ENCODE measurements at places on chromosomes 11 and 22.
A peak's percentile ranks its signal among the peaks of the same experiment; 100 is the strongest.

- DNase-seq, result no peak
These were observed 493 bp upstream of the CYTH4 start for GRCh38 chr22:37281646-37282384.

GRCh38 chr11:93031386-93031785 is 61.9 kb downstream of the MTNR1B start:
- no peak for DNase-seq

DNA sequence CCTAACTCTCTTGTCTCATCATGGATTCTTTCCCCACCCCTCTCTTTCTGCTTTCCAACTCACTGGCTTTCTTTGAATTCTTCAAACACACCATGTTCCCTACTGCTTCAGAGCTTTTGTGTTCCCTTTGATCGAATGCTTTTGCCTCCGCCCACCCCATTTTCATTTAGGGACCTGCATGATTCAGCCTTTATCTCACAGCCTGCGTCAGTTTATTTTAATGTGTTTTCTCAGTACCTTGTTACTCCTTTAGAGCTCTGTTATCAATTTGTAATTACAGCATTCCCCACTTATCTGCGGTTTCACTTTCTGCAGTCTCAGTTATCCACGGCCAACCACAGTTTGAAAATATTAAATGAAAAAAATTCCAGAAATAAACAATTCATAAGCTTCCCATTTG is 451.3 kb downstream of the METTL15 start:
- no peak for DNase-seq

GRCh38 chr22:27223317-27224177 is 566.2 kb downstream of the MIAT start:
- peak; percentile 84 for DNase-seq

DNA sequence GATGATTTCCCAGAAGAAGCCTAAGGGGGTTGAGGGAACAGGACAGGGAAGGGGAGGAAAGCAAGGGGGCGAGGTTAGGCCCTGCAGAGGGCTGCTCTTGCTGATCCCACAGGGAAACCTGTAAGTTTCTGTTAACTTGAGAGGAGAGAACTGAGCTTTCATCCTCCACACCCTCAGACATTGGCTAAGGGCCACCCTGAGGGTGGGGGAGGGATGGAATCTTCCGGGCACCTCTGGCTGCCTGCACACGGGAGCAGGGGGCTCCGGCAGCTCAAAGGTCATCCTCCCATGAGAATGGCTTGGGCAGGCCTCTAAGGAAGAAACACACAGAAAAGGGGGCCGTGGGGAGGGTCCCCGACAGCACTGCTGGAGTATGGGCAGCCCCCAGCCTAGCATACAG is 108.1 kb downstream of the TSPAN18 start:
- no peak for DNase-seq

GRCh38 chr22:40436505-40437431 is 66.4 kb downstream of the SGSM3 start:
- peak; percentile 37 for DNase-seq

DNA sequence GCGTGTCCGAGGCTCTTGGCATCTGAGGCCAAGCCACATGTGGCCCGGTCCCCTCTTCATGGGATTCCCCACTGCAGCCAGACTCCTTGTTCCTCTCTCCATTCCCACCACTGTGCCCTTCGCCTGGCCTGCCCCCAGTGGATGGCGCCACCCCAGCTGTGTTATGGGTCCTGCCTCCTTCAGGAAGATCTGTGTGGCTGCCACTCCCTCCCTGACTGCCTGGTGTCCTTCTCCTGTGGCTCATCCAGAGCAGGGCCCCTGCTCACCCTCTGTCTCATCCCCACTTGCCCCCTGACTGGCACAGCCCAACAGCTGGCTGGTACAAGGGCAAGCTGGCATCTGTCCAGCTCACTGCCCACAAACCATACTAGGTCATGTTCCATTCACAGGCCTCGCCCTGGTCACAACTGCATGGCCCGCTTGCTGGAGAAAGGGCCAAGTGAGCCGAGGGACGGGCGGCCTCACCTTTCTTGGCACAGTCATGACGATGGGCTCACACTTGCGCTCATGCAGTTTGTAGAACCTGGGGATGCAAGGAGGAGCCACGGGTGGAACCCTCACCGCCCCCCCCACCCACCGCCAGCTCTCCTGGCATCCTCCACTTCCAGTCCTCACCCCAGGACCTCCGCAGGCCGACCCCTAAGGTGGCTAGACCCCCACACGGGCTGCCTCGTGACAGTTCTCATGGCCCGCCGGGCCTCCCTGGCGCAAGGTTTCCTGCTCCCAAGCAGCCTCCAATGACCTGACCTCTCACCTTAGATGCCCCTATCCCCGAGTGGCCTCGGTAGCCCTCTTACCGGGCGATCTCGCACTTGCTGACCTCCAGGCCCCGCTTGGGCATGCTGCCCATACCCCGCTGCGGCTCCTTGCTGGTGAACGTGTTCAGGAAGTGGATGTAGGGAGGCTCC is 2.1 kb upstream of the PTPRCAP start:
- peak; percentile 16 for DNase-seq

DNA sequence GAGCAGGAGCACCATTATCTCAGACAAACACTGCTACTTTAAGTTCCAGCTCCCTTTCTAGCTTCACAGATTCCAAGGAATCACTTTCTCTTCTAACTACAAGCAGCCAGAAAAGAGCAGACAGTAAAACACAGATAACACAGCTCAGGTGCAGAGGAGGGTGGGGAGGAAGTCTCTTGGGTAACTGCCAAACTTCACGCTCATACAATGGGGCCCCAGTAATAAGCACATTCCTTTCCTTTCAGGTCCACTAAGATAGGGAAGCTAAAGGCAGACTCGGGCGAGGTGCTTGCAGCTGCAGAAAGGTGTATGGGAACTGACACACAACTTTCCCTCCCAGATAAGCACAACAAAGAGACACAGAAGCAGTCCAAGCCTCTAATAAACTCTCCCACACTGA is 69.2 kb upstream of the OR9G4 start:
- DNase-seq, result no peak

GRCh38 chr11:126892756-126893155 is 107.8 kb downstream of the KIRREL3 start:
- no peak for DNase-seq

Measured in HFFc6 (cell line).